ENCODE measurements at places on chromosomes 6 and 20.

- DNase-seq, result no peak
These were observed 130.1 kb upstream of the DOK5 start for GRCh38 chr20:54345301-54345724.

DNA sequence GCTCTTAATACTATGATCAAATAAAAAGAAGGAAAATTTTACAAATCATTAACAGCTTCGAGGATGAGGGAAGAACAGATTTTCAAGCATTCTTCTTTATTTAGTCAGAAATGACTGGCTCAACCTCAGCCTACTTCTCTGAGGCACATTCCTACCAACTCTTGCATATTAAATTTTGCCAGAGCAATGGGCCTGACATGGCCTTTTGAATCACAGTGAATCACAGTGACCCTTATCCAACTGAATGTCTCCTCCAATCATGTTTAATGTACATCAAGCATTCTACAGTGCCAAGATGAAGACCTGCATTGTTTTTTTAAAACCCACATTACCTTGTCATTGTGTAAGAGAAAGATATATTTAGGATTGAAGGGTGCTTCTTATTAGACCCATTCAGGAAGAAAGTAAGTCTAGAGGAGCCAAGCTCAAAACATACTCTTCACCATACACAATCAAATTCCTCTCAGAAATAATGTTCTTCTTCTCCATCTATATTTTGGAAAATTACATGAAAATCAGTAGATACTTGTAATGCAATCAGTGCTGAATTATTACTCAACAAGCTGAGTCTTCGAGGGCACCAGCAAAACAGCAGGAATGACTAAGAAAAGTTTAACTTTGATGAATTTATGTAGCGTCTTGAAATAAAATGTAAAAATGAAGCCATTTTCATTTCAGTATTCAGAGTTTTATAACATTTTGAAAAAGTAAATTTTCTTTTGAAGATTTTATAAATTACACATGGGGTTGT, 44.1 kb upstream of the MOXD1 start:
- no peak for DNase-seq

DNA sequence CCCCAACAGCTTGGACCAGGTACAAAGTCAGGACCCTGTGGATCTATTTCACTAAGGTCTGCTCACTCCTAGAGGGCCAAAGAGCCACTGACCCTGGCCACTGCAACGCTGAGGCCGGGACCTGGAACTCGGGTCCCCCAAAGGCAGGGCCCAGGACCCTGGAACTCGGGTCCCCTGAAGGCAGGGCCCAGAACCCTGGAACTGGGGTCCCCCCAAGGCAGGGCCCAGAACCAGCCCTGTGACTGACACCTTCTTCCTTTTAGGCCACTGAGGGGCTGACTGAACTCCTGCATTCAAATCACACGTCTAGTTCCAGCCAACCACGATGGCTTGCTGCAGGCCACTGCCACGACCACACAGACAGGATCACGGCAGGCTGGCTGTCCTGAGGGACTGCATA, 9.4 kb downstream of the TCFL5 start:
- DNase-seq, result no peak

GRCh38 chr20:15475483-15475882, 1097.8 kb downstream of the KIF16B start:
- DNase-seq, result peak; percentile 22

DNA sequence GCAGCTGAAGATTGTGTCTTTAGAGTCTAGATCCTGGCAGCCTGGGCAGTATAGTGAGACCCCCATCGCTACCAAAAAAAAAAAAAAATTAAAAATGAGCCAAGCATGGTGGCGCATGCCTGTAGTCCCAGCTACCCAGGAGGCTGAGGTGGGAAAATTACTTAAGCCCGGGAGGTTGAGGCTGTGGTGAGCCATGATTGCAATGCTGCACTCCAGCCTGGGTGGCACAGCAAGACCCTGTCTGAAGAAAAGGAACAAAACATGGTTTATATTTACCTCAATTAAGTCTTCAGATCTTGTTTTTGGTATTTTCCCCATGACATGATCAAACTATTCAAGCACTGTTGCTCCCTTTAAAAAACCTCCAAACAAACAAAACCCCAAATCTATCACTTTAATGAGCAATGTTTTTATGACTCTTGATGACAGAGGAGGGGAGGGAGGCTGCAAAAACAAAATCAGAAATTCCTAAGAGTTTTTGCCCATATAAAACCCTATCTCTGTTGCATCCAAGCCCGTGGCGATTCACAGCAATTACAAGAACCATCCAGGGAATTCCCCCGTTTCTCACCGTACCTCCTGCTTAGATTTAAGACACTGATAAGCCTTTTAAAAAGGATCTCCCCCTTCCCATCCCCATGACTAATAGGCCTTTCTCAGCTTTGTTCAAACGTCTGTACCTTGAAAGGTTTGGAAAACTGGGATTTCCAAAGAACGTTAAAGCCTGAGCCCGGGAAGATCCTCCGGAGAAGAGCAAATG, 259.9 kb downstream of the BMP7 start:
- no peak for DNase-seq

GRCh38 chr6:167668019-167668753, 158.5 kb upstream of the AFDN start:
- DNase-seq, result no peak
